ENCODE measurements at places on chromosomes 5 and 9.
A peak's percentile ranks its signal among the peaks of the same experiment; 100 is the strongest.

DNA sequence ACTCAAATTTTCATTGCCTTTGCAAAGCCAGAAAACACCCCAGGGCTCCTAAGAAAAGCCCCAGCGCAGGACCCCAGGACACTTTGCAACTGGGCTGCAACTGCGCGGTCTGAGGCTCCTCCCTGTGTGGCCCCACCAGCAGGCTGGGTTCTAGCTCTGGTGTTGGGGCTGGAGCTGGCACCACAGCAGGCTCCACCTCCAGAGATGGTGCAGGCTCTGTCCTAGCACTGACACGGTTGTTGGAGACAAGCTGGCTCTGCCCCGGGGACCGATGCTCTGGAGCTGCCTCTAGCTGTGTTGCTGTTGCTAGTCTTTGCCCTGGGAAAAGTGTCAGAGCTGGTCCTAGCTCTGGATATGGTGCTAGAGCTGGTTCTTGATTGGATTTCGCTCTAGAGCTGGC lies 13.6 kb downstream of the LCN10 start:
- DNase-seq: no peak

DNA sequence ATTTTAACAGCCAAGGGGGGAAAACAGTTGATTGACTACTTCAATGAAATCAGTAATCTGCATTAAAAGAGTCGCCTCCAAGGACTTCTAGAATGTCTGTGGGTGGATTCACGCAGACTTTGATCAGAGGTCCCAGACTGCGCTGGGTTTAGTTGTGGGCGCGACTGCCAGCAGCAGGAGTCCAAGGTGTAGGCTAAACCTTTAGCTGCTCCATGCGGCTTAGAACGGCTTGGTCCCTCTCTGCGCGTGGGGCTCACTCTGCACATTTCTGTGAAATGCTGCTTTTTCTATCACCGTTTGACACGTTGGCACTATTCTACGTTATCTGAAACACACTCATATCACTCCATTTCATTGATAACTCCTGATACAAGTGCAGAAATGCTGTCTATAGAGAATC lies 48.6 kb upstream of the IRX2 start:
- no peak for DNase-seq

DNA sequence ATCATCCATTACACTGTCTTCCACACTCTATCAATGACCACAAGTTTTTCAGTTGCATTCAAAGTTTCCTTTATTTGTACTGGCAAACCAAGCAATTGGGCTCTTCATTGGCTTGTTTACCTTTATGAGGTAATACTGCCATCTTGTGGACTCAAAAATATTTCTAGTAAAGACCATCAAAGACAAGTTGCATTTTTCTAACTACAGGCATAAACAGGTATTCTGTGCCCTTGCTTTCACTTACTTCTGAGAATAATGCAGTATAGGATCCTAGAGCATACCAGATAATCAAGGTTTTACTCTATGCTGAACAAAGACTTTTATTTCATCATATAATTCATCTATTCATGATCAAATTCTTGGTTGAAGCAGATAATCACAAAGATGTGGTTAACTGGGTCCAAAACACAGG lies 173.7 kb upstream of the POU5F2 start:
- peak; percentile 67 for DNase-seq

DNA sequence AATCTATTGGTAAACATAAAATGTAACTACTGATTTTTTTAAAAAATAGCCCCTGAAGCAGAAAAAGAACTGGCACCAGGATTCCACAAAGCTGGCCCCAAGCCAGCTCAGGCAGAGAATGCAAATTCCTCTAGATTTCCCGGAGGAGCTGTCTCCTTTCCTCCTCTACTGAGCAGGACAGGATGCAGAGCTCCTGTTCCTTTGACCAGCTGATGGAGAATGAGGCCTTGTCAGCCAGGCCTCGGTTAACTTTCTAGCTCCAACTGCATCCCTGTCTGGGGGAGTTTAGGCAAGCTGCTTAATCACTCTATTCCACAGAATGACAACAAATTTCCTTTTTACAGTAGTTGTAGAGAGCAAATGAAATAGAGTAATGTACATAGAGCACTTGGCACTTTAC lies 155.5 kb downstream of the GNAQ start:
- DNase-seq: peak; percentile 51

GRCh38 chr9:93697352-93698139 lies 121.2 kb downstream of the PHF2 start:
- DNase-seq: no peak

DNA sequence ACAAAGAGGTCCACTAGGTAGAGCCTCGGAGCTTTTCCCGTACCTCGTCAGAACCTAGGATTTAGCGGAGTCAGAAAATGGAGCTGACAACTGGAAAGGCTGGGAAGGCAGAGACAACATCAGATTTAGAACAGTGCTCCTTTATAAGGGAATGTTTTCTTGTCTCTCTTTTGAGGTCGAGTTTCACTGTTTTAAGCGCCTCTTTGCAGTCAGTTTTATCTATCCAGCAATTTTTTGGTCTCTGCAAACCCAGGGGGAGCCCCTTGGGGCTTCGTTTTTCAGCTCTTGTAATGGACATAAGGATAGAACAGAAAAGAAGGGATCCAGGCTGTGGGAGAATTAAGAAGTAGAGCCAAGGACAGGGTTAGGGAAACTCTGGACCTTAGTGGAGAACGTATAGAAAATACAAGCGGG lies 80.5 kb downstream of the FNBP1 start:
- no peak for DNase-seq

DNA sequence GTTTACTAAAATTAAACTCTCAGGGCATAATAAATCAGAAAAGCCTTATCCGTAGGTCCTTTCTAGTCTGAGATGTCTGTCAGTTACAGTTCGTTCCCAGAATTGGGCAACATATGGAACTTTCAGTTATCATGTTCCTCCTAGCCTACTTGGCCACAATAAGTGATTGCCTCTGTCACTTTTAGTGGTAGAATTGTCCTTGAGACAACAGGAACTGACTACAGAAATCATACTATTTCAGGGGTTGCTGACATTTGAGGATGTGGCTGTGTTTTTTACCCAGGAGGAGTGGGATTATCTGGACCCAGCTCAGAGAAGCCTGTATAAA lies 956 bp downstream of the ZNF189 start:
- DNase-seq: no peak

GRCh38 chr5:125489146-125489545 lies 742.7 kb upstream of the ZNF608 start:
- DNase-seq: no peak

- DNase-seq: no peak
These were observed 43.7 kb downstream of the STK10 start for GRCh38 chr5:172144291-172144815.

- no peak for DNase-seq
These were observed 857.2 kb upstream of the COX7C start for GRCh38 chr5:85760519-85760918.

DNA sequence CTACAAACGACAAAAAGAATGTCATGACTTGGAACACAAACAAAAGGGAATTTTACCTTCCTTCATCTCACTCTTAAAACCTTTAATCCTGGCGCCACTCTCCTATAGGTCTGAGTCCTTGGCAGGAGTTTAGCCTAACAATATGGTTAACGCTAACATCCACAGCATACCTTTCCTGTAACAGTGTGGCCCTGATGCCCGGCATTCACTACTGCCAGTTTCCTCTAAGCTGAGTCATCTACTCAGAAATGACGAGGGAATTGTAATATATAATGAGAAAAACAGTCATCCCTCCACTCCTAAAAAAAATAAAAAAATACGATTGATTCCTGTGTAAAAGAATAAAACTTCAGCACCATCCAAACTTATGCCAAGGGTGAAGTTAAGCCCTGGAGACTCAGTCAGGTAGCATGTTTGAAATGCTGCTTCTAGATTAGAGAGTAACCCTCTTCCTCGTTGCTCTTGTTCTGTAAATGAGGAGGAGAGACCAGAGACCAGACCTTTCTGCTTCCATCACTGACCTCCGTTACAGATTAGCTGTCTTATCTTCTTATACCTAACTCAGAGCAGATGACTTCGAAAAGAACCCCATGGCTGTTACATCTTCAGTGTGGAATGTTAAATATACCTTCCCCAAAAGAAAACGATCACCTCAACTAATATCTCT lies 37.4 kb downstream of the CCDC125 start:
- no peak for DNase-seq

- DNase-seq: no peak
These were observed 413 bp upstream of the AUH start for GRCh38 chr9:91362051-91362611.

DNA sequence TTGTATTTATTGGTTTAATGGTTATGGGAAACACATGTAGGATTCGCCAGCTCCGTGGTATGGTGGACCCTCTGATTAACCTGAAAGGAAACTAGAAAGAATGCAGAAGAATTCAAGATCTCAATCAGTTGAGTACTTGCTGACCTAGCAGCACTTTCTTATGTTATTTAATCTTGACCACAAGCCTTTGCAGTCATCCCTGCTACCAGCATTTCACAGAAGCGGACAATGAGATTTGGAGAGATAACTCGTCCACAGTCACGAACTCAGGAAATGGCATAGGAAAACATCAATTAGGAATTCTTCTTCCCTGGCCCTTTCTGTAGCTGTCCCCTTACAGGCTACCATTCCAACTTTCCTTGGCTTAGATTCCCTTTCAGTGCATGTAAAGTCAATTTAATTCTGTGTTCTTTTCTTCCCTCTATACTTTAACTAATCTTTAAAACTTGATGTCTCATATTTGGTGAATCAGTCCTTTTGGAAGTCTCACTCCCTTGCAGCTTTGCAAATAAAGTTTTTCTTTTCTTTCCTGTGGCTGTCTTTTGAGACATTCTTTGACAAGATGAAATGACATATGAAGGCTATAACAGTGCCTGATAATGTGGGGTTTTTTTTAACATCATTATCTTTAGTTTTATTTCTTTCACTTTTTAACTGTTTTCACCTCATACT lies 1.3 kb upstream of the SLC44A1 start:
- DNase-seq: peak; percentile 33

GRCh38 chr5:957748-958485 lies 50.7 kb upstream of the NKD2 start:
- peak; percentile 7 for DNase-seq

- no peak for DNase-seq
These were observed 8.0 kb upstream of the REEP5 start for GRCh38 chr5:112930082-112930344.

DNA sequence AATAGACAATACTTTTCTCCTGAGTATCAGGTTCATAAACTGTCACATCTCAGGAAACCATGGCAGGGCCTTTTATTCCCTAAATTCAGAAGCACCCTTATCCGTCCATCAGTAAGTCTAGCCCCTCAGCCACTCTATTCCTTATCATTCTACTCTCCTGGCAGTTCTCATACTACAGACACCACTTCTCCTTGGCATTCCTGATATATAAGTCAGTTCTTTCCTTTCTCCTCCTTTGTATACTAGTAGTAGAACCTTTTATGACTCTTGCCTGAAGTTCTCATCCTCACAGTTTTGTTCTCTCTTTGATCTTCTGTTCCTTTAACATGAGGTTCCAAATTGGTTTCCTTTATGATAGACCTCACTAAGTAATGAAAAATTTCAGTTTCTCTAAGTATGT lies 29.3 kb downstream of the GRAMD2B start:
- DNase-seq: no peak

GRCh38 chr5:88926774-88927173 lies 43.8 kb upstream of the MEF2C start:
- DNase-seq: no peak

- DNase-seq: no peak
These were observed 372.9 kb downstream of the OSTF1 start for GRCh38 chr9:75461183-75461582.

DNA sequence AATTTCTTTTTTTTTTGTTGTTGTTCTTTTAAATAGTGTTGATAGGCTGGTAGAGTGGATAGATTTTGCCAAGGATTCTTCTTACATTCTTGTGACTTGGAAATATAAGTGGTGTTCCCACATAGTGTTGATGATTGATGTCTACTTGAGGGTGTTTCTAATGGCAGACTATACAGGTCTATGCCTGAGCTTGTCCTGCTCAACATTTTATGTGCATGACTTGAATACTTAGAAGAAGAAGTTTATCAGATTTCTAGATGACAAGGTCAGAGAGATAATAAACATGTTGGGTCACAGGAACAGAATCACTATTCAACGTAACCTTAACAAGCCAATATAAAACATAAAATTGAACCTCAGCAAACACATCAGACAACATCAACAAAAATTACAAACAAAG lies 24.2 kb downstream of the XRCC4 start:
- no peak for DNase-seq

DNA sequence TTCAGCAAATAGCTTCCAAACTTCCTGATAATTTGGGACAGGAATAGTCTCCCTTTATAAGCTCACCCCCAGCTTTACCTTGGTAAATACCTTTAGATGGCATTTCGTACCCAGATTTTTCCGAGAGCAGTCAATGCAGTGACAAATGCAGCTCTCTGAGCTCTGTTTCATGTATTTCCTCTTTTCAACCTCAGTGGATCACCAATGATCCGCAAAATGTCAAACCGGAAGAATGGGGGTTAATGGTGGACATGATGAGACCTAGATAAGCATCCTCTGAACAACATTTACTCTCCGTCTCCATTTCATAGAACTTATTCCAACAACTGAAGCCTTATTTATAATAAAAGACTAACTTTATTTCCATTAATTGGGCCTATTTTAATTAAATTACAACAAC lies 227.3 kb downstream of the MCTP1 start:
- peak; percentile 13 for DNase-seq

GRCh38 chr9:110952540-110952859 lies 85.8 kb downstream of the LPAR1 start:
- DNase-seq: no peak

DNA sequence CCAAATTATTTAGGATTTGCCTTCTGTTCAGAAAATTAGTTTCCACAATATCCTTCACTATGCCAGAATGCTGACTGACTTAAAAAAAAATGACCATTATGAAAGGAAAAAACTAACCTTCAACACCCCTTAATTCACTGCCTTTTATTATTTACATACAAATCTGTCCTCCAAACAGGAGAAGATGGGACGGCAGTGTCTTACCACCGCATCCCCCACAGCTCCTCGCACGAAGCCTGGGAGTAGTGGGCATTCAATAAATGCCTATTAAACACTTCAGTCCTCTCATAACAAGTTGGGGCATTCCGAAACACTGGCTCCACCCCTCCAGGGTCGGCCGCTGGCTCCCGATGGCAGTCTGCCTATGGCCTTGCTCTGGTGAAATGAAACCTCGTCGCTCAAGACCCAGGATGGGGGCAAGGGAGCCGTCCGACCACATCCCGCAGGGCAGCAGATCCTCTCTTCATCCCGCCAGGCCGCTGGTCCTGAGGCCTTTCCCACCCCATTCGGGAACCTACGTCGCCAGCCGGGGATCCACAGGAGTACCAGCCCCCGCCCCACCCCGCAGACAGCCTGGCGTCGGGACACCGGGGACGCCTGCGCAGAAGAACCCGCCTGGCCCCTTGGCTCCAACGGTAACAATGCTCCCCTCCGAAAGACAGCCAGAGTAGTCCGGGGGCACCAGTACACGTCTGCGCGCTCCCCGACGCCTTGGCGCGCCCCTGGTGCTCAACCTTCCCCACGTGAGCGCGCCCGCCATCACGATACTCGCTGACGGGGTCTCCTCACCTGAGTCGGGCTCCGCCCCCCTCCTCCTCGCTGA lies 613 bp downstream of the ZBTB5 start:
- DNase-seq: peak; percentile 69

- no peak for DNase-seq
These were observed 138.8 kb upstream of the CD180 start for GRCh38 chr5:67335426-67335825.
